ENCODE measurements at places on chromosomes 16 and 17.

DNA sequence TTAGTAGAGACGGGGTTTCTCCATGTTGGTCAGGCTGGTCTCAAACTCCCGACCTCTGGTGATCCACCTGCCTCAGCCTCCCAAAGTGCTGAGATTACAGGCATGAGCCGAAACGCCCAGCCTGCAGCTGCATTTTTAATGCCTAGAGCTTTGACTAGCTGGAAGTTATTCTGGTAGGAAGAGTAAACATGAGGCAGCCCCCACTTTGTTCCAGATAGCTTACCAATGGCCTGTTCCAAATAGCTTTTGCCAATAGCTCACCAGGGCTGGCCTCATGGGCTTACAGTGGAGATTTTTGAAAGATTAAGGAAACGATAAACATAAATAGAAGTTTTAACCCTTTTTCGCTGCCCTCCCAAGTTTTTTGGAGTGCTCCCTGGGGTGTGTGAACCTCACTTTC, 9.8 kb downstream of the TRPV2 start:
- no peak for DNase-seq

GRCh38 chr17:50467855-50468303, 801 bp downstream of the CHAD start:
- DNase-seq, result no peak

GRCh38 chr16:10297341-10298006, 88.4 kb upstream of the ATF7IP2 start:
- DNase-seq, result no peak

DNA sequence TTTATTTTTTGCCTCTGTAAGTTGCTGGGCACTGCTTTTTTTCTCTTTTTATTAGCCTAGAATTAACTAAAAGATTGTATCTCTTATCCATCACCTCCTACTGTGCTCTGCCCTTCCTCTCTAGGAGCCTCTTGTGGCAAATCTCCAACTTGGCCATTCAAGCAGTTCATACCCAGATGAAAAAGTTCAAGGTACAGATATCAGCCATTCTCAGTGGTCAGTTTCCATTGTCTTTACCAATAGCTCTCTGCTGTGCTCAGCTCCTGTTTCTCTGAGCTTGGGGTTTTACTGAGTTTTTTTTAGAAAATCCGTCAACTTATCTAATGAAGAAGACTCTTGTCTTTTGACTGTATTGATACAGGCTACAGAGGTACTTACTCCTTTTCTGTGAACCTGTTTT, 15.6 kb downstream of the MOSMO start:
- DNase-seq, result no peak

DNA sequence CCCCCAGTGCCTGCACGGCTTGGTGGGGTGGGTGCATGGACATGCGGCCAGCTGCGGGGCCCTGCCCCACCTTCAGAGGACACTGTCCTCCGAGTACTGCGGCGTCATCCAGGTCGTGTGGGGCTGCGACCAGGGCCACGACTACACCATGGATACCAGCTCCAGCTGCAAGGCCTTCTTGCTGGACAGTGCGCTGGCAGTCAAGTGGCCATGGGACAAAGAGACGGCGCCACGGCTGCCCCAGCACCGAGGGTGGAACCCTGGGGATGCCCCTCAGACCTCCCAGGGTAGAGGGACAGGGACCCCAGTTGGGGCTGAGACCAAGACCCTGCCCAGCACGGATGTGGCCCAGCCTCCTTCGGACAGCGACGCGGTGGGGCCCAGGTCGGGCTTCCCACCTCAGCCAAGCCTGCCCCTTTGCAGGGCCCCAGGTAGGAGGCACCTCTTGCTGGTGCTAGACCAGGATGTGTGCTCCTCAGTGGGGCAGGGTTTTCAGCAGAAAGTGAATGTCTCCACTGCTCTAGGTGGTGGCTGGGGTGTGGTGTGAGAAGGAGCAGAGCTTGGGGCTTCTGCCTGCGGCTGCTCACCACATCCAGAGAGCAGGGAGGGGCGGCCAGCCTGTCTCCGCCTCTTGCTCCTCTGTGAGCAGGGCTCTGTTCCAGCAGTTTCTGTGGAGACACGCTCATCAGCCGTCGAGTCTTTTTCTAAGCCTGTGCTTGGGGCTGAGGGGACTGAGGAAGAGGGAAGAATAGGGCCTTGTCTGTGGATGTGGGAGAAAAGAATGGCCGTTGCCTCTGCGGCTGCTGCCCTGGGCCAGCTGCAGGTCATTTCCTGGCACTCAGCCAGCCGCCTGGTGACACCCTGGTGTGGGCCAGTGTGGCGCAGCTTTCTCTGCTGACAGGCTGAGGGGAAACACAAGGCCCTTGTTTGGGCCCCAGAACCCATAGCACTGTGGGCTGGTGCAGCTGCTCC, 2.2 kb downstream of the ZNF276 start:
- peak; percentile 93 for DNase-seq

DNA sequence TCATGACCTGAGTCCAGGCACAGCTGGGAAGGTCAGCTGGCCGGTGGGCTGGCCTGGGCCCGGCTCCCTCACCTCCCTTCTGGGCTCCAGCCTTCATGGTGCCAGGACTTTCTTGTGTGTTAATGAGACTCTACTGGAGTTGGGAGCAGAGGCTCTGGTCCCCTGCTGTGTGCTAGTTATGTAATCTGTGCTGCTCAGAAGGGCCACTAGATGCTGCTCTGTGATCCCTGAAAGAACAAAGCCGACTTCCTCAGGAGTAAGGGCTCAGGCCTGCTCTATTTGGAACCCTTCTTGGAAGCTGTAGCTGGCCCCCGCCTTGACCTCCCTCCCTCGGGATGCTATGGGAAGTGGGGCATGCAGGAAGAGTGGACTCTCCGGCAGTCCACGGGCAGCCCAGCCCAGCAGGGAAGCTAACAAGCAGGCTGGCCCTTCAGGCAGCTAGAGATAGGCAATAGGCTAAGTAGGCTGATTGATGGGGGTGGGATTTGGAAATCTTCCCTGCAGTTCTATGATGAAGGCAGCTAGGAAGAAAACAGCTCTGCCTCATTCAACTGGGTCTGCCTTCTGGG, 3.3 kb upstream of the CDK5R1 start:
- peak; percentile 62 for DNase-seq

GRCh38 chr16:11088831-11089230, 144.5 kb downstream of the CLEC16A start:
- no peak for DNase-seq

DNA sequence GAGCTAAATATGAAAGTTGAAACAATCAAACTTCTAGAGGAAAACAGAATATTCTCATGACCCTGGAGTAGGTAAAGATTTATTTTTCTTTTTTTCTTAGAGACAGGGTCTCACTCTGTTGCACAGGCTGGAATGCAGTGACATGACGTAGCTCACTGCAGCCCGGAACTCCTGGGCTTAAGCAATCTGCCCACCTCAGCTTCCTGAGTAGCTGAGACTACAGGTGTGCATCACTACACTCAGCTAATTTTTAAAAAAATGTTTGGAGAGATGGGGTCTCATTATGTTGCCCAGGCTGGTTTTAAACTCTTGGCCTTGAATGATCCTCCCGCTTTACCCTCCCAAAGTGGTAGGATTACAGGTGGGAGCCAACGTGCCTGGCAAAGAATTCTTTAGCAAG, 15.5 kb downstream of the IKZF3 start:
- DNase-seq, result no peak

- DNase-seq, result no peak
These were observed 3.9 kb downstream of the PLEKHG4 start for GRCh38 chr16:67283039-67283825.

DNA sequence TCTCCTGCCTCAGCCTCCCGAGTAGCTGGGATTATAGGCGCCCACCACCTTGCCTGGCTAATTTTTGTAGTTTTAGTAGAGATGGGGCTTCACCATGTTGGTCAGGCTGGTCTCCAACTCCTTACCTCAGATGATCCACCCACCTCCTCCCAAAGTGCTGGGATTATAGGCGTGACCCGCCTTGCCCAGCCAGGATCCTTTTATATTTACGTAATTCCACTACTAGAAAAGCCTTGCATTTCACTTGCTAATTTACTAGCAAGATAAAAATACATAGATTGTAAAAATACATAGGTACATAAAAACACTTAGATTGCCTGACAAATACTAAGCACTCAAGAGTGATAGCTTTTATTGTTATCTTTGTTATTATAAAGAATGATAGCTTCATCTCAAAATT, 47.5 kb downstream of the GDPD1 start:
- no peak for DNase-seq

DNA sequence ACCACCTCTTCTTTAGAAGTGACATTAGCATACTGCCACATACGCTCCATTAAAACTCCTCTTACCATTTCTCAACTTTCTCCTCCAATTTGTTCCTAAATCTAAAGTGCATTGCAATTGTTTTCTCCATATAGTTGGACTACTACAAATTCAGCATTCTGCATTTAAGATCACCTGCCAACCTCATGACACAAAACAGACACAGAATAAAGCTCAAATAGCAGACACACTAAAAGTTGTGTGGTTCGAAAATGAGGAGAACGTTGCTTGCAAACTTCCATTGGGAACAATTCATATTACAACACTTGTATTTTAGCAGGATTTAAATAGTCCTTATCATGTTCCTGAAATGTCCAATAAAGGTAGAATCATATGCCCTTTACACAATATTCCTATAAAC, 14.5 kb downstream of the ARHGAP17 start:
- DNase-seq, result no peak

DNA sequence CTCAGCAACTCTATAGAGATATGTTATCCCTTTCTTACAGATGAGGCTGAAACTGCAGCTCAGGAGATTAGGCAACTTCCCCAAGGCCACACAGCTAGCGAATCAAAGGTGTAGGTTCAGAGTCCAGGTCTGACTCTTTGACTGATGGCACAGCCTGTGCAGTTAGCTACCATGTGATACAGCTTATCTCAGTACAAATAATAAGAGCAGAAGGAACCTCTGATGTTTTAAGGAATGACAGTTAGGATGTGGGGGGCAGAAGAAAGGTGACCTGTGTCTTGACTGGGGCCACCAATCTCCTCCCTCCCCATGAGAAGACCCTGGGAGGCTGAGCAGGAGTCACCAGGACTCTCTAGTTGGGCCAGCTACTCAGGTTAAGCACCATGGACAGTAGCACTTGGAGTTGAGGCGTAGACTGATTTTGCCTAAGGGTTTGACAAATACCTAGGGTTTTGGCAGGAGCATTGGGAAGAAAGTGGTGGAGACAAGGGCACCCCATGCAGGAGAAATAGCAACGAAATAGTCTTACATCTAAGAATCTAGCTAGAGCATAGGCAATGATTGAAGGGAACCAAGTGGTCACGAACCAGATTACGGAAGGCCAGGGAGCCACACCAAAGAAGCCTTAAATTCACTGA, 22.8 kb upstream of the ACSM2B start:
- no peak for DNase-seq

DNA sequence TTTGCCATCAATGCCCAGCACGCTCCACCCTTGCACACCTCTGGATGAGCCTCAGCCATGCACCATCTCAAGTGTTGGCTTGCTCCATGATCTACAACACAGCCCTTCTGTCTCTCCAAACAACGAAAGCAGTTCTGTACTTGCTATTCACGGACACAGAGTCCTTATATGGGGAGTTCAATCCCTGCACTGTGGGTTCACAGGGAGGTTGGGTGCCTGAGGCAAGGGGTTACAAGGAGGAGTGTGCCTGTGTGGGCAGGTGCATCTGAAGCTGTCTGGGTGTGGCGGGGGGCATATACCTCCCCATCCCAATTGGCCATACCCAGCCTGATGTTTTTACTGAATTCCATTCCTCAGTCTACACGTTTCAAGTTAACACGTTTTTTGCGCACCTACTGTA, 5.6 kb downstream of the RUNDC3A start:
- DNase-seq, result no peak

DNA sequence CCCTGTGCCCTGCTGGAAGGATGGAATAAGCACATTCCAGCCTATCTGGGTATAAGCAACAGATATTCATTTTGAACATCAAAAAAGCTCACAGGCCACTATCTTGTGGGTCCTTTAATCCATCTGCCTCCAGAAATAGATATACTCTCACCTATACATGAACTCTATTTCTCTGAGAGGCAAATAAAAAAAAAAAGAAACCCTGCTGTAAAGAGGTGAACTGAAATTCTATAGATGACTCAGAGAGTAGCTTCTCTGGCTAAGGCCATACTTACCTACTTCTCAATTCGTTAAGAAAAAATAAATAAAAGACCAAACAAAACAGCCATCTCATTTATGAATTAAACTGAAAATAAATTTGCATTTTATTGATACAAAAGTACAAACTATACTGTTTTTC, 86.3 kb downstream of the DYNLRB2 start:
- no peak for DNase-seq

DNA sequence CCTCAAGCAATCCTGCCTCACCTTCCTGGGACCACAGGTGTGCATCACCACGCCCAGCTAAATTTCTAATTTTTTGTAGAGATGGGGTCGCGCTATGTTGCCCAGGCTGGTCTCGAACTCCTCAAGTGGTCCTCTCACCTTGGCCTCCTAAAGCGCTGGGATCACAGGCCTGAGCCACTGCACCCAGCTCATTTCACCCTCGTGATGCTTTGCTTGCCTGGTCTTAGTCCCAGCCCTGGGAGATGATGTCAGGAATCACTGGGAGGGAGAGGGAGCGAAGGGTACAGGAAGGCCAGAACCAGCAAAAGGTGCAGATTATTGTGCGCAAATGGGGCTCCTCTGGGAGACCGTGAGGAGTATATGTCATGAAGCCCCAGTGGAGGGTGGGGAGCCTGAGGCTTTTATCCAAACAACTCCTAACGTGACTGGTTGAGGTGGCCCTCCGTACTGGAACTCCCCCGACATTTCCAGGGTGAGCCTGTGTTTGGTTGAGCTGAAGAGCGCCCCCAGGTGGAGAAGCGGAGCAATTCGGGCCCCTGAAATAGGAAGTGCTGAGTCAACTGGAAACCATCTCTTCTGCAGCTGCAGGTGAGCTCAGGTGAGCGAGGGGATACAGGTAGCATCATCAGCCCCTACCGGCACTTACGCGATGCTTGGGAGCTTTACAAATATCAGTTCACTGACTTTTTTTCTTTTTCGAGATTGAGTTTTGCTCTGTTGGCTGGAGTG, 41.2 kb upstream of the HAPSTR1 start:
- no peak for DNase-seq

- no peak for DNase-seq
These were observed 47.1 kb upstream of the ARL4D start for GRCh38 chr17:43351691-43352090.

DNA sequence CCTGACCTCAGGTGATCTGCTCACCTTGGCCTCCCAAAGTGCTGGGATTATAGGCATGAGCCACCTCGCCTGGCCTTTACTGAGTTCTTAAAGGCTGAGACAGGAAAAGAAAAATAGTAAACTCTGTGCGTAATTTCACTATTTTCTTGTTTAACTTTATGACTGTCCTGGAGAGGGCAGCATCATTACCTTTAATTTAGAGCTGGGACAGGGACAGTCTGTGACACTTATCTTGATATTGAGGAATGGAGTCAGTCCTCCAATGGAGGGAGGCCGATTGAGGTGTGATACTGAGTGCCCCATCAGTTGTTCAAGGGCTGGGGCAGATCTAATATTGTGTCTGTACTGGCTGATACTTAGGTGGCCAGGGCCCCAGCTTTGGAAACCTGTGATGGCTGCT, 21.5 kb upstream of the SPN start:
- DNase-seq, result peak; percentile 44

DNA sequence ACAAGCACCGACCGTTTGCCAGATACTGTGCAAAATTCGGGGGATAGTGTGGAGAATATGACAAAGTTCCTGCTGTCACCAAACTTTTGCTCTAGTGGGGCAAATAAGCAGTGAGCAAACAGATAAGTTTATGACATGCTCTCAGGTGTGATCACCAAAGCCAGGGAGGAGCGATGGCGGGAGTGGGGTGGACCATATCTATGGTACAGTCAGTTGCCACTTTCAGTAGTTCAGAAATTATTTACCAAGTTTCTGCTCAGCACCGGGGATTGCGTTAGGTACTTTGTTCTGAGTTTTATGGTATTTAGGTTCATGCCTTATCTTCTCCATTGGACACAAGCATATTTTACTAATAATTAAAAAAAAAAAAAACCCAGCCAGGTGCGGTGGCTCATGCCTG, 11.9 kb downstream of the MSI2 start:
- no peak for DNase-seq
